ENCODE measurements at places on chromosomes 3 and 15. TPM values are rescaled to one million over a fixed set of nuclear protein-coding genes. Genes with fewer than 3 reads are reported as not detected.

- DNase-seq: no peak
These were observed 34.5 kb downstream of the SLC4A7 start for GRCh38 chr3:27449530-27450150.

- DNase-seq: no peak
These were observed 18.5 kb downstream of the ATP8B4 start for GRCh38 chr15:50100486-50100885.

- DNase-seq: no peak
These were observed 56.7 kb downstream of the SPG11 start for GRCh38 chr15:44606740-44607139.

GRCh38 chr3:17088602-17089313, 204.0 kb downstream of the PLCL2 start:
- no peak for DNase-seq

GRCh38 chr3:155661042-155661441, 83.8 kb downstream of the PLCH1 start:
- DNase-seq: no peak

Gene ZNF660
- total RNA-seq: 0.10 TPM

Gene NECTIN3
- total RNA-seq: 8.2 TPM

- no peak for DNase-seq
These were observed 65.1 kb downstream of the HMCES start for GRCh38 chr3:129343643-129344360.

- no peak for DNase-seq
These were observed 7.2 kb downstream of the ISG20 start for GRCh38 chr15:88646088-88646405.

GRCh38 chr15:44682211-44682610, 18.7 kb upstream of the SPG11 start:
- DNase-seq: no peak

- no peak for DNase-seq
These were observed 336.4 kb upstream of the CTNNB1 start for GRCh38 chr3:40862946-40863345.

- DNase-seq: no peak
These were observed 82.0 kb downstream of the SV2B start for GRCh38 chr15:91182101-91182500.

- no peak for DNase-seq
These were observed 487.1 kb upstream of the CBLB start for GRCh38 chr3:106355873-106356272.

All from foreskin keratinocyte (primary cell).